ENCODE measurements at places on chromosomes 5 and 9.

- no peak for DNase-seq
Observed at GRCh38 chr9:928363-929042, 48.0 kb upstream of the DMRT3 start.

DNA sequence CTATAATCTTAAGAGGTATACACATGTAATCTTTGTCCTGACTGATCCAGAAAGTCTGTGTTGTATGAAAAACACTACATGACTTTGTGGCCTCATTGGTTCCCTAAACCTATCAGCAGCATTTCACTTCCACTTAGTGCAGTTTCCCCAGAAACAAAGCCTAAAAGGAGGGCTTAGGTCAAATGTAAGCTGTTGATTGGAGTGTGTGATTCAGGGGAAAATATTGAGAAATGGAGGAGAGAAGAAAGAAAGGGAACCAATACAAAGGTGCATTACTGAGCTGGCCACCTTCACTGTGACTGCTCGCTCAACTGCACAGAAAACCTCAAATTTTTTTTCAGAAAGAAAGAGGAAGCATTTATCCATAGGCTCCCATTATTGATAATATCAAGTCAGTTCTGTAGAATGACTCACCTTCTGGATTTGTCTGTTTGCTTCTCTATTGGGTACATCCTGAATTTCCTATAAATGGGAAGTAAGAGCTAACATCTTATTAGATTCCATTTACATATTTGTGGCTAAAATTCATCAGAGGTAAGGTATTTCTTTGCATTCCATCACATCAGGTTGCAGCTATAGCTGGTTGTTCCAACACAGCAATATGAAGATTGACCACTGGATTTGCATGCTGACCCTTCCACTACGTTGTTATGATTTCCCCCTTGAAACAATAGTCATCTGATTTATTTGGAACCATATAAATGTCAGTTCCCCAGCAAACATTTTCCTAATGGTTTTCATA is 10.3 kb upstream of the FST start:
- DNase-seq, result no peak

GRCh38 chr9:129330711-129331492 is 152.8 kb upstream of the IER5L start:
- DNase-seq, result no peak

DNA sequence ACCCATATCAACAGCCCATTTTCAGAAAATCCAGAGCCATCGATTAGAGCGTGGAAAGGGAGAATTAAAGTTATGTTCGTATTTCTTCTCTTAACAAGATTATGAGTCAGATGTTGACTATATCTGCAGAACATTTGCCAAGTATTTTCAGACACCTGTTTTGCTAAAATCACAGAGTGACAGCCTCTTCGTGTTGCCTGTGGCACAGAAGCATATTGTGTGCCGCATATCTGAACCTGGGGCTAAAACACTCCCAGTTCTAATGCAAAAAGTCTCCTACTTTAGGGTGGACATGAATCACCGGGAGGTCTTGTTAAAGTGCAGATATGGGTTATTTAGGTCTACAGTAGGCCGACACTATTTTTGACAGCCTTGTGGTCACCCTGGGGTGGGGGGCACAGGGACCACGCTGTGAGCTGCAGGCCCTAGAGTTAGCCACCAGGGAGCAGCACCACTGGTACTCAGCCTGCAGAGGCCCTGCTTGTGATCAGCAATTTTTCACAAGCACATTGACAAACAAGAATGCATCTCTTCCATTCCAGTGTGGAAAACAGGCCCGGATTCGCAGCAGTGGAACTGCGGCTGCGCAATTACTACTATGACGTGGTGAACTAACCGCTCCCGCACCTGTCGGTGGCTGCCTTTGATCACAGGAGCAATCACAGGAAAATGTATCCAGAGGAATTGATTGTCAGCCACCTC is 93.5 kb downstream of the SYK start:
- no peak for DNase-seq

DNA sequence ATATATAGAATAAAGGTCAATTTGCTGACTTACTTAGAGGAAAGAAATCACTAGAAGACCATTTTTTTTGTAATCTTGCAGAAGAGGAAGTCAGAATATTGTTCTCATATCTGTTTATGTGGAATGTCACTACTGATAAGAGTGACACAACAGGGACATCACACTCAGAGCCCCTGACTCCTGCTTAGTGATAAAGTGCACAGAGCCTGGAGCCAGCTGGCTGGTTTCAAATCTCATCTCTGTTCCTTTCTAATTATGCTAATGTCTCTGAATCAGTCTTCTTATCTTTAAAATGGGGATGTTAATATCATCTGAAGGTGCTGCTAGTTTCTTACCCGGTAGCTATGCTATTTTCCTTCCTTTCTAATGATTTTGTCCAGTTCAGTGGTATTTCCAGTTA is 58.6 kb upstream of the LIFR start:
- DNase-seq, result no peak

DNA sequence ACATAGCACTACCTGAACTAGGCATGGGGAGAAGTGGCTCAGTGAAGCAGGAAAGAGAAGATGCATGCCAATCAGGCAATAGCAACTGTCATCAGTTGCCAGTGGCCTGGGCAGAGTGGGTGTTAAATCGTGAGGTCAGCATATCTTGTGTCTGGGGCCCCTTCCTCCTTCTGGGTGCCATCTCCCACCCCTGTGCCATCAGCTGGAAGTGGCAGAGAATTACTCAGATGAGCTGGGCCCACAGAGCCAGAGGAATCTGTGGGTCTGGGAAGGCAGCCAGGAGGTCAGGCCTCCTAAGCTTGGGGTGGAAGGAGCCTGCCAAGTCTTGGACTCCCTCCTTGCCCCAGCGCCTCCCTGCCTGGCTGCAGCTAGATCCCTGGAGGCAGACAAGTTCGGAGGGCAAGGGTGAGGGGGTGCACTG is 66.5 kb downstream of the GALNT12 start:
- DNase-seq, result no peak
